ENCODE measurements at places on chromosomes 7 and 10.

DNA sequence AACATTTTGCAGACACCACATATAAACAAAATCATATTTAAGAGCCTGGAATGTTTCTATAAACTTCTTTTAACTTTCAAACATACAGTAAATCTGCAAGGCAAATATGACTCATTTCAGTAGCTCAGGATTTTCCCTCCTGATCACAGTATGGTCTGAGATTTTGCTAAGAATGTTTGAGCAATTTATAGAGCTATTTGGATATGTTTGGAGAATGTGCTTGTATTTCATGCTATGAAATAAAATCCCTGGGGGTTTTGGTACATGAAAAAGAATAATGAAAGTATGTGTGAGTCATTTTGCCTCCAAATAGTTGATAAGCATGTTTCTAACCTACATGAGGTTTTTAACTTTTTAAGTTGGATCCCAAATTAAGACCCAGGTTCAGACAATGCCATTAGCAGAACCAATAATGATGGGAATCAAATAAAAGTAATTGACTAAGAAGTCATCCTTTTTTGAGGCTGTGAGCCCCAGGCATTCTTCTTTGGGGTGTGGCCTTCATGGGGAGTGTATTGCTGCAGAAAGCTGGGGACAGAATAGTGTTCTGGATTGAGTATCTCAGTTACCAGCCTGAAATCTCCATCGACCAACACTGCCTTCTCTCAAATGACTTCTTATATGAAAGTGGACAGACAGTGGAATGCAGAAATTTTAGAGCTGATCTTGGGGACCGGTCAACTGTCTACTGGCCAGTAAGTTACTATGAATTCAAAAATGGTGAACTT is 66.1 kb upstream of the AGBL3 start:
- no peak overlapping the region for H3K4me3 ChIP-seq
- ATAC-seq: no peak
- H3K27me3 ChIP-seq: no peaks in the 10 kb centered on the region
- H3K36me3 ChIP-seq: no peaks in the 10 kb centered on the region
- H3K4me1 ChIP-seq: peaks cover 20% of the 10 kb centered on the region
- peak overlapping the region; percentile 16 for H3K27ac ChIP-seq

GRCh38 chr7:157402388-157402703 is 65.5 kb downstream of the DNAJB6 start:
- H3K4me1 ChIP-seq: peaks cover 5% of the 10 kb centered on the region
- no peak overlapping the region for H3K27ac ChIP-seq
- H3K27me3 ChIP-seq: no peaks in the 10 kb centered on the region
- ATAC-seq: no peak

GRCh38 chr10:29346296-29347001 is 57.6 kb downstream of the LYZL1 start:
- H3K36me3 ChIP-seq: no peaks in the 10 kb centered on the region
- H3K4me1 ChIP-seq: no peaks in the 10 kb centered on the region

DNA sequence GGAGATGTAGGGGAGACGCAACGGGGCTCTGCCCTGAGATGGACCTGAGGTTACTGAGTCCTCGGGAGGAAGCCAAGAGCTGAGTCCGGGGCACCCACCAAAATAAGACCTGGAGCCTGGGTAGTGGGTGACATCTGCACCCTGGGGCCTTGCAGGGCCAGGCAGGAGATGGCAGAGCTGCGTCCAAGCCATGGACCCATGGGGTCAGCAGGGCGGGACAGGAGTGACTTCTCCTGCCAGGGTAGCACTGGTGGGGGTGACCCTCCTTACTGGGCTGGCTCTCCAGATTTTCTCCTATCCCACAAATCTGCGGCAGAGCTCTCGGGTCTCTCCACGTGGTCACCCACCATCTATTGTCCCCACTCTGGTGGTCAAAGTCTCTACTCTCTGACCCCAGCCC is 2.1 kb downstream of the GHRHR start:
- no peak for ATAC-seq
- H3K27me3 ChIP-seq: peaks cover 12% of the 10 kb centered on the region
- no peak overlapping the region for H3K4me3 ChIP-seq
- H3K4me1 ChIP-seq: no peaks in the 10 kb centered on the region
- no peaks in the 10 kb centered on the region for H3K36me3 ChIP-seq

DNA sequence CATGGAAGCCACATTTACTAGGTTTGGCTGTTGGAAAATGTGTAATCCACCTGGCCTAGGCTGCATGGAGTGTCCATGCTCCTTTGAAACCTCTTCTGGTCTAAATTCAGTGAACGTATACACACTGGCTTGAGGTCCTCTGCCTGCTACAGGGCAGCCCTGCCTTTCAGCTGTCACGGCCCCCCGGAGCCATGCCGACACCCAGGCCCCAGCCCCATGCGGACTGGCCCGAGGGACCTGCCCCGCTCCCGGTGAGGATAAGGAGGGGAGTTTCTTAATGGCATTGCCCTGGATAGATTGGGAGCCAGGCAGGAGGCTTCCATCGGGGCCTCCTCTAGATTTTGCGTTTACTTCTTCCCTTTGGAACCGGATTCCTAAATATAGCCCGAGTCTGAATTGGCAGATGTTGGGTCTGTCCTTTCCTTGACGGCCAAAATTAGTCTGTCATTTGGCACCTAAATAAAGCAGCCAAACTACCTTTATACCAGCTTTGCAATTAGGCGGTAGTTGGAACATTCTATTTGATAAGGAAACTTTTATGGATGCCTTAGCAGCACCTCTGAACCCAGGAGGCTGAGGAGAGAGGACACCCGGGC is 72.1 kb upstream of the SH2B2 start:
- H3K27ac ChIP-seq: no peak overlapping the region
- no peaks in the 10 kb centered on the region for H3K4me1 ChIP-seq
- no peak for ATAC-seq

- H3K4me3 ChIP-seq: no peak overlapping the region
- no peaks in the 10 kb centered on the region for H3K4me1 ChIP-seq
- H3K36me3 ChIP-seq: no peaks in the 10 kb centered on the region
- H3K27me3 ChIP-seq: no peaks in the 10 kb centered on the region
- H3K27ac ChIP-seq: no peak overlapping the region
Measured at GRCh38 chr7:16299853-16300252, 121.5 kb downstream of the CRPPA start.

- no peak for ATAC-seq
- H3K4me3 ChIP-seq: no peak overlapping the region
- H3K27ac ChIP-seq: no peak overlapping the region
- H3K4me1 ChIP-seq: peaks cover 84% of the 10 kb centered on the region
Measured at GRCh38 chr10:104333728-104334373, 4.4 kb downstream of the ITPRIP start.

GRCh38 chr7:83751217-83751616 is 102.3 kb upstream of the SEMA3E start:
- H3K36me3 ChIP-seq: no peaks in the 10 kb centered on the region
- H3K27ac ChIP-seq: no peak overlapping the region
- no peaks in the 10 kb centered on the region for H3K4me1 ChIP-seq
- H3K27me3 ChIP-seq: no peaks in the 10 kb centered on the region

DNA sequence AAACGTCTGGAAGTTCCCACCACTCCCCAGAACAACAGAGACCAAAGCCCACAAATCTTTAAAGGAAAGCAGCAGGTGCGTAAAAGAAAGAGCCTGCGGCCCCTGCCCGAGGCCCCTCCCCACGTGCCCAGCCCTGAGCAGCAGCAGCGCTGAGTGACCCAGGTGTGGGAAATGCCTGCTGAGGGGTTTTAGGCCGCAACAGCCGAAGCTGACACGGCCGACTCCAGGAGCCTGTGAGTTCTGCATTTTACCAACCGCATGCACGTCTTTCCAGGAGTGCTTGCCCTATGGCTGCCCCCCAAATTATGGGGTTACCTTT is 1.6 kb upstream of the KNDC1 start:
- ATAC-seq: no peak
- peaks cover 51% of the 10 kb centered on the region for H3K27me3 ChIP-seq
- H3K4me1 ChIP-seq: no peaks in the 10 kb centered on the region
- H3K36me3 ChIP-seq: no peaks in the 10 kb centered on the region
- no peak overlapping the region for H3K4me3 ChIP-seq

DNA sequence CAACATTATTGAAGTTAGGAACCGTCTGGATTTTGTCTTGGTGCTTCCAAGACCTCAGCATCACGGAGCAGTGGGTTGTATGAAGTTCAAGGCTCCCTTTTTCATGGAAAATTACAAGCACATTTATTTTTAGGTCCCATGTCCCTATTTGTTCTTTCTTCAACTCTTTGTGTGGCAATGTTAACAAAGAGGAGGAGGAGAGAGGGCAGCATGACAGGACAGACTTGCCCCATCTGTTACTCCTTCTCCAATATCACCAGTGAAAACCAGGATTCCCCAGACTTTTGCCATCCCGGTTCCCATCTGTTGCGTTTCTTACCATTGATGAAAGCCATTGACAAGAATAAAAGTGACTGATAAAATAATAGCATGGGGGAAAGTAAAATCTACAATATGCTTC is 28.6 kb downstream of the EEPD1 start:
- H3K36me3 ChIP-seq: no peaks in the 10 kb centered on the region
- H3K27me3 ChIP-seq: no peaks in the 10 kb centered on the region
- no peak overlapping the region for H3K4me3 ChIP-seq
- no peak overlapping the region for H3K27ac ChIP-seq
- ATAC-seq: no peak
- peaks cover 2% of the 10 kb centered on the region for H3K4me1 ChIP-seq
